ENCODE measurements at places on chromosomes 3 and 15. TPM values are rescaled to one million over a fixed set of nuclear protein-coding genes. Genes with fewer than 3 reads are reported as not detected.
A peak's percentile ranks its signal among the peaks of the same experiment; 100 is the strongest.

DNA sequence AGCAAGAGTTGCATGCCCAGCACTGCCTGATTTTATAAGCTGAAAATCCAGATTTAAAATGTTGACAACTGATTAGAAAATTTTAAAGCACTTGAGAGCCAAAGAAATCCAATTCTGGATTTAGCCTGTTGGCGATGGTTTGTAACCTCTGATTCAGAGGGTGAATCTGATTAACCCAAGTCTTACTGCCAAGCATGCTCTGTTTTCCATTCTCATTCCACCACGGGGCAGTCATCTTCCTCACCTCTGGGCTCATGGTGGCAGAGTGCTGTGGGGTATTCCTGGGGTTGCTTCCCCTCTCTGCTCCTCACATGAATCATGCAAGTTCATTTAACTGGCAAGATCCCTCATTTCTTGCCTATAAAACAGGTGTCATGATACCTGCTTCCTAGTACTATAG, 342.2 kb downstream of the EPHB1 start:
- no peaks in the 10 kb centered on the region for H3K27me3 ChIP-seq
- H3K4me1 ChIP-seq, result no peaks in the 10 kb centered on the region
- H3K36me3 ChIP-seq, result no peaks in the 10 kb centered on the region
- H3K4me3 ChIP-seq, result no peak overlapping the region

- no peaks in the 10 kb centered on the region for H3K4me1 ChIP-seq
- H3K27me3 ChIP-seq, result no peaks in the 10 kb centered on the region
- H3K36me3 ChIP-seq, result no peaks in the 10 kb centered on the region
- DNase-seq, result no peak
- H3K27ac ChIP-seq, result no peak overlapping the region
Observed at GRCh38 chr3:157336252-157337009, 100.2 kb upstream of the PTX3 start.

GRCh38 chr3:17355591-17355990, 386.8 kb downstream of the TBC1D5 start:
- H3K27me3 ChIP-seq, result no peaks in the 10 kb centered on the region
- H3K4me1 ChIP-seq, result no peaks in the 10 kb centered on the region
- H3K27ac ChIP-seq, result no peak overlapping the region
- H3K36me3 ChIP-seq, result no peaks in the 10 kb centered on the region
- no peak for DNase-seq

GRCh38 chr3:39541917-39542329, 74.4 kb downstream of the MOBP start:
- no peaks in the 10 kb centered on the region for H3K27me3 ChIP-seq
- no peaks in the 10 kb centered on the region for H3K4me1 ChIP-seq
- no peak overlapping the region for H3K27ac ChIP-seq
- H3K4me3 ChIP-seq, result no peak overlapping the region
- no peaks in the 10 kb centered on the region for H3K36me3 ChIP-seq

DNA sequence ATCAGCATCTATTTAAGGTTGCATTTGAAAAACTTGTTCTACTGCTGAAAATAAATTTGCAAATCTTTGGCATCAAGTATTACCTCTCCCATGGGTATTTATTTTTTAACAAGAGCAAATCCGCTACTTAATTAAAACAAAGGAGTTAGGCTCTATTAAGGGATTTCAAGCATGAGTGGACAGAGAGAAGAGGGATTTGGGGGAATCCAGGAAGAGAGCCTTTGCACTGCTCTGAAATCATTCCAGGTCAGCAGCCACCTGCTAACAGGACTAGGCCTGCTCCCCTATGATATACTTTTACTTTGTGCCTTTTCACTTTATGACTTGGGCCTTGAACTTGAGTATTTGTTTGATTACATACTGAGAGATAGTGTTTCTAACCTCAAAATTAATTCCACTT, 57.1 kb downstream of the IQCH start:
- no peak overlapping the region for H3K27ac ChIP-seq
- DNase-seq, result no peak
- no peaks in the 10 kb centered on the region for H3K4me1 ChIP-seq
- H3K36me3 ChIP-seq, result no peaks in the 10 kb centered on the region

DNA sequence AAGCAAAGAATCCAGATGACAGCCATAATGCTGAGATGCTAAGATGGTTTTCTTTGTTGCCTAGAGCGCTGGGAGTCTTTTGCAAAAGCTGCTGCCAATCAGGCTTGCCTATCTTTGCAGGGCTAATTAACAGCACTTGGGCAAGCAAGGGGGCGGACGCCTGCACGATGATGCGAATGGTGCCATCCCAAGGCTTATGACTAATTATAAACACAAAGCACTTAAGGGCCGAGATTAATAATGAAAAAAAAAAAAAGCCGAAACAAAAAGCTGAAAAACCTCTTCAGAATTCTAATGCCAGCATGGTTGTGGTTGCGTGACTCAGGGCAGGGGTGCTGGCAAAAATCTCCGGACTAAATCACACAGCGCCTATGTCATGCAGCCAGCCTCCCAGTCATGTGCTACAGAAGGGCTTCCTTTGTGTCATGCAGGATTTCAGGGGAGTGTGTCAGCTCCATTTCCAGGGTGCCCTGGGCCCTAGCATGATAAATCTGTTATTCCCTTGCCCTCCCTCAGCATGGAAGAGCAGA, 185.0 kb upstream of the ANKRD28 start:
- no peak overlapping the region for H3K4me3 ChIP-seq
- no peaks in the 10 kb centered on the region for H3K27me3 ChIP-seq
- no peaks in the 10 kb centered on the region for H3K36me3 ChIP-seq
- H3K4me1 ChIP-seq, result no peaks in the 10 kb centered on the region
- no peak for DNase-seq

- no peaks in the 10 kb centered on the region for H3K4me1 ChIP-seq
- no peak overlapping the region for H3K27ac ChIP-seq
- H3K4me3 ChIP-seq, result no peak overlapping the region
- H3K27me3 ChIP-seq, result no peaks in the 10 kb centered on the region
- DNase-seq, result no peak
- peaks cover 42% of the 10 kb centered on the region for H3K36me3 ChIP-seq
Observed at GRCh38 chr3:196268284-196269163, 19.0 kb downstream of the PCYT1A start.

DNA sequence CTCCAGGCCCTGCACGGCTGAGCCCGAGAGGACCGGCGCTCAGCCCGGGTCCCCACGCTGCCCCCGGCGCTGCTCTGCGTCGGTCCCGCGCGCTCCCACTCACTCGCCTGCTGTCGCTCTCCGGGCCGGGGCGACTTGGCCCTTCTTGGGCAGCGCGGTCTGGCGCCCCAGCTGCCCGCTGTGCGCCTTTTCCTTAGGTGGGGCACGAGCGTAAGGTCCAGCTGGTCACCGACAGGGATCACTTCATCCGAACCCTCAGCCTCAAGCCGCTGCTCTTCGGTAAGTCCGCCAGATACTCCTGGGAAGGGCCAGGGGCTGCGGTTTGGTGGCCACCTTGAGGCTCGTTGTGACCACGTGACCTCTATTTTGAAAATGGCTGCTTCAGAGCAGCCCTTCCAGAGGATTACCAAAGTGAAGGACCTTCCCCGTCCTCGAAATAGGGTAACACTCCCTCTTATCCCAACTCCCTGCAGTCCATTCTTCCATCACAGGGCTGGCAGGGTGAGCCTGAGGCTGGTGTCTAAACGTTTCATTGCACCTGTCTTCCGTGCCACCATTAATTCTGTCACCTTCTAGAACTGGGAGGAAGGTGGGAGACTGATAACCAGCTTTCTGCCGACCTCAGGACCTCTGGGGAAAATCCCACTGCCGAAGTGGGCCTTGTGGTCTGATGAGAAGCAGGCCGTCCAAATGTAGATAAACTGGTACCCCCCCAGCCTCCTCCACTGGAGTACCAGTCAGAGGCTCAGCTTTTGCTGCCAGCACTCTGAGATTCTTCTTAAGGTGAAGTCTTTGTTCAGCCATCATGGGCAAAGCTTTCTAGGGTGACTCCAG, 812 bp downstream of the P4HTM start:
- peak overlapping the region; percentile 73 for H3K4me3 ChIP-seq
- peak overlapping the region; percentile 87 for H3K27ac ChIP-seq
- DNase-seq, result peak; percentile 42
- H3K36me3 ChIP-seq, result peaks cover 4% of the 10 kb centered on the region
- H3K27me3 ChIP-seq, result no peaks in the 10 kb centered on the region
- peaks cover 23% of the 10 kb centered on the region for H3K4me1 ChIP-seq

DNA sequence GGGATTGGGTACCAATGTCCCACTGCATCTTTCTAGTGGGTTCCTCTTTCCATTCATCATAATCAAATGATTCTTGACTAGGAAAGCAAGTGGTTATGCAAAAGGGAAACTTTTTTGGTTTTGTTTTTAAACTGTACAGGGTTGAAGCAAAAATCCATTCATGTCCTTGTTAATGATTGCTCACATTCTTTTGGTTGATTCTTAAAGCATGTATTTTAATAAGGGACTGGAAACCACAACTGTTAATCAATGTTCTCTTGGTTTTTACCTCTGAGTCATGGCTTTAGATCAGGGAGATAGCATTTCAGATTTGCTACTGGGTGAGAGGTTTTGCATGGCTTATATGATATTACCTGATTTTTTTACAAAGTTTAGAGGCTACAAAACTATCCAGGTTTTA, 371.7 kb upstream of the RGMA start:
- H3K27me3 ChIP-seq, result no peaks in the 10 kb centered on the region
- no peak overlapping the region for H3K4me3 ChIP-seq
- no peaks in the 10 kb centered on the region for H3K4me1 ChIP-seq
- no peak overlapping the region for H3K27ac ChIP-seq
- no peak for DNase-seq

DNA sequence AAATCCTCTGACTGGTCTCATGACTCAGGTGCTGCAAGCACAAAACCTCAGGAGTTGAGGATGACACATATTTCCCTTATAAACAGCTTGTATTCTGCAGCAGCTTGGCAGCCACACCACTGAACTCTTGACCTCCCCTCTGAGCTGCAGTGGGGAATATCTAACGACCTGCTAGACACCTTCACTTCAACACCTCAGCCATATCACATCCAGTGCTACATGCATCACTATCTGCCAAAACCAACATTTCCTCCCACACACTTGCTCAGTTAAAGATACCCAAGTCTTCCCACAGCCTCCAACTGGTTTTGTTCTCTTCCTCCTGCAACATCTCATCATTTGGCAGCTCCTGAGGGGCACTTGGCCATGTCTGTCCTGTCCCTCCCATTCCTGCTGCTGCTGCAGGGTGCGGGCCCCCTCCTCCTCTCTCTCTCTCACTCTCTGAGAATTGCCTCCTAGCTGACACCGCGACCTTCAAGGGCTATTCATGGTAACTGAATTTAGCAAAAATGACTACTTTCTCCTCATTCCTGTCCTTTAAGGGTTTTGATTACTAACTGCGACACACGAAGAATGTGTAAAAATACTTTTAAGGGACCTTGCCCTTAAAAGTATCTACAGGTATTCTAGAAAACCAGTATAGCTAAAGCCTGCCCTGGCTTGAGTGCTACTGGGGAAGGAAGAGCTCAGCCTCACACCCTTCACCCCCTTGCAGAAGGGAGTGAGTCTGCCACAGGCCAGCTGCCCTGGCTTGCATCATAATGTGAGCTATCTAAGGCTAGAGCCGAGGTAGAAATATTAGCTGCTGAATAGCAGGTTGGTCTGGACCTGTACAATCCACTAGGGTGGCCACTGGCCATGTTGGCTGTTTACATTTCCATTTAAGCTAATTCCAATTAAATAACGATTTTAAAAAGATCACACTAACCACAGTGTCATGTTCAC, 5.0 kb upstream of the CCR9 start:
- H3K36me3 ChIP-seq, result no peaks in the 10 kb centered on the region
- DNase-seq, result no peak
- H3K4me3 ChIP-seq, result no peak overlapping the region
- H3K4me1 ChIP-seq, result no peaks in the 10 kb centered on the region

GRCh38 chr3:43349716-43350115, 63.4 kb downstream of the SNRK start:
- no peaks in the 10 kb centered on the region for H3K27me3 ChIP-seq
- no peak overlapping the region for H3K4me3 ChIP-seq
- DNase-seq, result no peak
- no peak overlapping the region for H3K27ac ChIP-seq

DNA sequence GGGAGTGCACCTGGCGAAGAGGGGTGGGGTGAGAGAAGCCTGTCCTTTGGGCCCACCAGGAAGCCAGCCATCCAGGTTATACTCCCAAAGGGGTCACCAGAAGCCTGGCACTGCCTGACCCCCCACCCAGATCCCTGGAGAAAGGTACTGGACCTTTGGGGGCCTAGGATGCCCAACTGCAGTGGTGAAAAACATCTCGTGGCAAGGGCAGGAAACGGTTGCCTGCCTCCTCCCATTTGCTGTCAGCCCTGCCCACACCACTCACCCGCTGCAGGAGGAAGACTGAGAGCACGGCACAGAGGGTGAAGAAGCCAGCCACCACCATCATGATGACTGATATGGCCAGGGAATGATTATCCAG, 2.2 kb upstream of the ULK3 start:
- peaks cover 11% of the 10 kb centered on the region for H3K4me1 ChIP-seq
- no peak for DNase-seq
- peaks cover 18% of the 10 kb centered on the region for H3K36me3 ChIP-seq

GRCh38 chr15:38514601-38515000, 50.0 kb downstream of the RASGRP1 start:
- no peak overlapping the region for H3K27ac ChIP-seq
- H3K4me3 ChIP-seq, result no peak overlapping the region
- H3K4me1 ChIP-seq, result no peaks in the 10 kb centered on the region
- no peaks in the 10 kb centered on the region for H3K27me3 ChIP-seq
- DNase-seq, result no peak
- no peaks in the 10 kb centered on the region for H3K36me3 ChIP-seq

DNA sequence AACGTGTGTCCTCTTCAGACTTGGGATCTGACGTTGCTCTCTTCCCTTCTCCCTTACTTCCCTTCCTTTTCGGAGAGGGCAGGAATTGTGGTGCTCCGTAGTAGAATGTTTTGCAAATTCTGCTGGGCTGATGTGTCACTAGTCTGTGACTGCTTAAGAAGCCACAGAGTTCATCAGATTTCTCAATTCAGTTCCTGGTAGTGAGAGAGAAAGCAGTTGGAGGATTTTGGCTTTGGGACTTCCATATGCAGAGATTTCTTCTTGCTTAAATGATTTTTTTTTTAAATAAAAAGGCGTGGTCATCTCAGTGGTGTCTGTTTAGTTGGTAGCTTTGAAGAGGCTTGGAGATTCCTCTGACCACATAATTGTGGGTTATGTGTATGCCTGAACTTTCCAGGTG, 10.1 kb downstream of the CEMIP start:
- H3K27me3 ChIP-seq, result no peaks in the 10 kb centered on the region
- H3K4me1 ChIP-seq, result no peaks in the 10 kb centered on the region
- no peak overlapping the region for H3K27ac ChIP-seq
- H3K36me3 ChIP-seq, result no peaks in the 10 kb centered on the region
- DNase-seq, result no peak
- H3K4me3 ChIP-seq, result no peak overlapping the region

DNA sequence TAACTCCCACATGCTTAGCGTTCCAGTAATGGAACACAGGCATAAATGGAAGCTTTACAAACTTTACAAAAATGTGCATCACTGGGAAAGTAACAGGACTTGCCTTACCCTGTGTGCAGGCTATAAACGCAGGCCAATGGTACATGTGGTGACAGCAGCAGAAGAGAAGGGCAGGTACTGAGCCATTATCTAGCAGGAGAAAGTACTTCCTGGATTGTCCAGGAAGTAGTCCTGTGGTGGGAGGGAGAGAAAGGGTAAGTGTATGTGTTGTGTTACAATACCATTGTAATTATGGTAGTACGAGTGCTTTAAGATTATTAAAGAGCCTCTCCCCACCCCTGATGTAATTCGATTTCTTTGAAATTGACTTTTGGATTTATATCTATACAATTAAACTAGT, 5.3 kb downstream of the ATP1B3 start:
- no peak overlapping the region for H3K27ac ChIP-seq
- DNase-seq, result no peak
- H3K4me1 ChIP-seq, result peaks cover 13% of the 10 kb centered on the region
- no peak overlapping the region for H3K4me3 ChIP-seq

ADAMTS9 gene
- total RNA-seq, result 25.1 TPM

GOLGA8G gene
- total RNA-seq, result not detected

TIGIT gene
- total RNA-seq, result 0.69 TPM

HDC gene
- 5.8 TPM for total RNA-seq

GDPGP1 gene
- 11.5 TPM for total RNA-seq

LRRC31 gene
- total RNA-seq, result 1.00 TPM

PIK3CB gene
- total RNA-seq, result 26.1 TPM
